ENCODE measurements at places on chromosomes 12 and 14.
A peak's percentile ranks its signal among the peaks of the same experiment; 100 is the strongest.

- no peak for DNase-seq
Observed at GRCh38 chr14:83960832-83961512, 1569.0 kb upstream of the FLRT2 start.

DNA sequence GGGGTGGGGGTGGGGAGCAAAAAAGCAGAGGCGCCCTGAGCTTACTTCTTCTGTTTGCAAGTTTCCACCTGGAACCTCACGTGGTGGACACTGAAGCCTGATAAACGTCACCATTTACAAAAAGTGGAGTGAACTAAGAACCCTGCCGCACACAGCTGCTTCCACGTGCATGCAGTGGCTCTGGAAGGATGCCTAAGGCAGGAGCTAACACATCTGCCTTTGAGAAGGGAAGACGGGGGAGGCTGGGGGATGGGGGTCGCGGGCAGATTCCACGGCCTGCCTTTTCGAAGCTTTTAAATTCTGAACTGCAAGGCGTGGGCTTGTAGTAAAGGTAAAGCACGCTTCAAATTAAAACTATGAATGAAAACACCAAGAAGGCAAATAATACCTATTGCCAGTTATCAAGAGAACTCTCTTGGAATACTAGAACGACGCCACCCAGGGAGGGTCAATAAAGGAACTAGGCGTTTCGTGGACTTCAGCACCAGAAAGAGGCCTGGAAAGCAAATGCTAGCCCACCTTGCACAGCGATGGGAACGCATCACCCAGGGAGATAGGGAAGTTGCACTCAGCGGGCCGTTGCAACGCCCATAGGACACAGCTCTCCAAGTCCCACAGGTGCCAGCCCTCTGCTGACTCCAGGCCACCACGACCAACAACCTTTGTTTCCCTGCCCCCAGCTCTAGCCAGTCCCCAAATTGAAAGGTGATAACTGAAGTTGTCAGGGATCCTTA is 61.8 kb downstream of the TESC start:
- DNase-seq, result no peak

- no peak for DNase-seq
Observed at GRCh38 chr14:27366596-27366995, 768.8 kb upstream of the NOVA1 start.

- no peak for DNase-seq
Observed at GRCh38 chr14:99554757-99555531, 49.1 kb downstream of the CCDC85C start.

GRCh38 chr14:99363616-99364290 is 91.8 kb upstream of the BCL11B start:
- DNase-seq, result no peak

GRCh38 chr12:52603314-52603713 is 2.1 kb upstream of the KRT72 start:
- DNase-seq, result no peak

GRCh38 chr12:120955232-120955631 is 23.1 kb upstream of the HNF1A start:
- no peak for DNase-seq

GRCh38 chr14:85071447-85071846 is 458.5 kb upstream of the FLRT2 start:
- DNase-seq, result no peak

DNA sequence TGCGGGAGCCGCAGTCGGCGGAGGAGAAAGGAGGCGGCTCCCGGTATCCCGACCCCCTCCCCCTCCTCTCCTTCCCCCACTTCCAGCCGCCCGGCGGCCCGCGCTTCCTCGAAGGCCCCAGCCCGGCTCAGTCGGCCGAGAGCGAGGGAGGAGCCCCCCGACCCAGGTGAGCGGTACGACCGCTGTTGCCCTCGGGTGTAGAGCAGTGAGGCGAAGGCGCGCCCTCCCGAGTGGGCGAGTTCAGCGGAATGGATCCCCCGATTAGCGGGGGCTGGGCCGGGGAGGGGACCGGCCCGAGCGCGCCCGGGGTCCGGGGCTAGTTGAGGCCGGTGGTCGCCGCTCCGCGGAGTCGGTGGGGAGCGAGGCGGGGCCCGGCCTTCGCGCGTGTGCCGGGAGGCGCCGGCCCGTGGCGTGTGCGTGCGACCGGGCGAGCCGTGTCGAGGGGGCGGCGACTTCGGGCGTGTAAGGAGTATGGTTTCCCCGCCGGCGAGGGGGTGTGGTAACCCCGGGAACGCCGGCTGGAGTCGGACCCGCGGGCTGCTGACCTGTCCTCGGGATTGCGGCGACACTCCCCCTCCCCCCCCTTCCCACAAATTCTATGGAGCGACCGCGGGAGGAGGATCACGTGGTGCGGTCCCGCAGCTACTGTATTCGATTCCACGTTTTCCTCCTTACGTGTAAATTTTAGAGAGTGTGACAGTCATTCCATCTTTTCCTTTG is 501 bp downstream of the RIMKLB start:
- peak; percentile 84 for DNase-seq

DNA sequence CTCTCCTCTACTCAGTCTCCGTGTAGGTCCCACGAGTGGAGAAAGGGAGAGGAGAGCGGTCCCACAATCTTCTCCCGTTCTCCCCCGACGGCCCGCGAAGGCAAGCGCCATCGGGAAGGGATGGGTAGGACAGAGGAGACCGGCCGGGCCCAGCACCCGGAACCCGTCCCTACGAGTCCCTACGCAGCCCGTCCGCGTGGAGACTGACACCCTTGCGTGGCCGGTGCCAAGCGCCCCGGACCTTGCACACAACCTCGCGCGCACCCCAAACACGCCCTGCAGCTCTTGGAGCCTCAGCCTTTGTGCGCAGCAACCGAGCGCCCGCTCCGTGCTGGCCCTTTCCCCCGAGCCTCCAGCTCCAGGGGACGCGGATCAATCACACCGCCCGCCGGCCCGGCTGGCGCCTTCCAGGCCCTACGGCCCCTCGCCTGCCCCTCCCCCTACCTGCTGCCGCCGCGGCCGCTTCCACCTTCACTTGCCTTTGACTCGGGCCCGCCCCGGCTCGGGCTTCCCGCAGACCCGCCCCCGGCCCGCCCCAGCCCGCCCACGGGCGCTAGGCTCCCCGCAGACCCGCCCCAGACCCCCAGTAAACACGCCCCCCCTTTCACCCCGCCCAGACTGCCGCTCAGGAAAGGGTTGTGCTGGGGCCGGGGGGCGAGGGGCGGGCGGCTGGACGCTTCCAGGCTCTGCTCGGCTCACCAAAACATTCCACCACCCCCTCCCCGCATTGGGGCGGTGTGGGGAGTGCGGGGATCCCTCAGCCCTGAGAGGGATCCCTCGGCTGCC is at the start of gene NDRG2:
NDRG2 (minus strand) TSS at position 477 of the 786 bp plus-strand sequence. CDS start 1,746 bp downstream, outside the sequence.
- peak; percentile 62 for DNase-seq

DNA sequence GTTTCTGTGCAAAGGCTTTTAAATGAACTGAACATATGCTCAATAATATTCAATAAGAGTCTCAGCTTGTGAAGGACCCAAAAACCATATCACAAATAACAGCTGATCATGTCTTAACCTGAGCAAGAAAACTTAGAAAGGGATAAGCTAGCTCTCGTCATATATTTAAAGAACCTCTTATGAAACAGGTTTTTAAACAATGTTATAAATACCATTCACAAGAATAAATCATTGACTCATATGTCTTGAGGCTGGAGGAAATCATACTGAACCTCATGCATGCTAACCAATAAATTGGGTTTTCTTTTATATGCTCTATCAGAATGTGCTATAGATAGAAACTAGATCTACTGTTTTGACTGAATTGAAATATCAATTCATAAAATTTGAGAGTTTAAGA is 426.9 kb downstream of the NOVA1 start:
- no peak for DNase-seq

DNA sequence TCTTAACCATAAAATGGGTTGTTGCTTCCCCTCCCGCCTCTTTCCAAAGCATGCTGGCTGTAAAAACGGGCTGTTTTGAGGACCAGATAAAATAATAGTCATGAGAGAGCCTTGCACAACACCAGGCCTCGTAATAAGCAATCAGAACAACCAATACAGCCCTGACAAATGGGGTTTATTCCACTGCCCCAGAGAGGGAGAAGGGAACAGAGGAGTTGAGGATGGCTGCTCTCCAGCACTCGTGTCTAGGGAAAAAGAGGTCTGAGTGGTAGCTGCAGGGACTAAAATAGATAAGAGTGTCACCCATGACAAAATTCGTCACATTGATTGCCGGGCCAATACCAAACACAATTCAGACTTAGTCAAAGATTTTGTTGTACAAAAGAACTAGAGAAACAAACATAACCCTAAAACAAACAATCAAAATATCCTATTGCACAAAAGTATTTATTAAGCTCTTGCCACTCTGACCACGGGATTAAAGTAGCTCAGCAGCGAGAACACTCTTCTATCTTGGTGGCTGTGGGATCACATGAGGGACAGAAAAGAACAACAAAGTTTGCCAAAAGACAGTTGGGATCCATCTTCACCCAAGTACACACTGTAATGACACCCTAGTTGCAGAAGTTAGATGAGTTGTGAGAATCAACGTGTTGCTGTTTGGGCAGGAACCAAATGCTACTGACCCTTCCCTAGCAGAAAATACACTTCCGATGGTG is 188.0 kb downstream of the FOXN3 start:
- DNase-seq, result no peak

DNA sequence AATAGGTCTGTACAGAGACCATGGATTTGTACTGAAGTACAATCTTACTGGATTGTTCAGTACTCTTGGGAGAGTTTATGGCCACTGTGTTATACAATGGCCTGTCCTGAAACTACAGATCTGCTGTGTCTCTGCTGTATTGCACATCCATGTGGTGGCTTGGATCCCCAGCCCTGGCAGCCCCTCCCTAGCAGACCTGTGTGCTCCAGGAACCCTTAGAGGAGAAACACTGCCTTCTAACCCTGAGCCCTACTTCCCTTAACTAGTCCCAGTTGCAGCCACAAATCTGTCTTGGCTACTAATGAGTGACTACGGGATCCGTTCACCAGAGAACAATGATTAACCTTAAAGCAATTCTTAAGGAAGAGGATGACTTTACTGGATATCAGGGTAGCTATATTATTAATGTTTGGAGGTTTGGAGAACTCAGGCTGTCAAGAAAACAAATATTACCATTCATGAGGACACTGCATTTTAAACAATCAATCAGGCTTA is 27.7 kb downstream of the RNF34 start:
- DNase-seq, result no peak

- no peak for DNase-seq
Observed at GRCh38 chr12:62328296-62328921, 68.2 kb downstream of the USP15 start.

- no peak for DNase-seq
Observed at GRCh38 chr14:55537782-55538181, 42.2 kb upstream of the KTN1 start.

Measured in GM03348 (cell line).